Activated T-cell treated with anti-CD3 and anti-CD28 coated beads for 1 hour (primary cell): ENCODE measurements at places on chromosomes 7 and 10.

DNA sequence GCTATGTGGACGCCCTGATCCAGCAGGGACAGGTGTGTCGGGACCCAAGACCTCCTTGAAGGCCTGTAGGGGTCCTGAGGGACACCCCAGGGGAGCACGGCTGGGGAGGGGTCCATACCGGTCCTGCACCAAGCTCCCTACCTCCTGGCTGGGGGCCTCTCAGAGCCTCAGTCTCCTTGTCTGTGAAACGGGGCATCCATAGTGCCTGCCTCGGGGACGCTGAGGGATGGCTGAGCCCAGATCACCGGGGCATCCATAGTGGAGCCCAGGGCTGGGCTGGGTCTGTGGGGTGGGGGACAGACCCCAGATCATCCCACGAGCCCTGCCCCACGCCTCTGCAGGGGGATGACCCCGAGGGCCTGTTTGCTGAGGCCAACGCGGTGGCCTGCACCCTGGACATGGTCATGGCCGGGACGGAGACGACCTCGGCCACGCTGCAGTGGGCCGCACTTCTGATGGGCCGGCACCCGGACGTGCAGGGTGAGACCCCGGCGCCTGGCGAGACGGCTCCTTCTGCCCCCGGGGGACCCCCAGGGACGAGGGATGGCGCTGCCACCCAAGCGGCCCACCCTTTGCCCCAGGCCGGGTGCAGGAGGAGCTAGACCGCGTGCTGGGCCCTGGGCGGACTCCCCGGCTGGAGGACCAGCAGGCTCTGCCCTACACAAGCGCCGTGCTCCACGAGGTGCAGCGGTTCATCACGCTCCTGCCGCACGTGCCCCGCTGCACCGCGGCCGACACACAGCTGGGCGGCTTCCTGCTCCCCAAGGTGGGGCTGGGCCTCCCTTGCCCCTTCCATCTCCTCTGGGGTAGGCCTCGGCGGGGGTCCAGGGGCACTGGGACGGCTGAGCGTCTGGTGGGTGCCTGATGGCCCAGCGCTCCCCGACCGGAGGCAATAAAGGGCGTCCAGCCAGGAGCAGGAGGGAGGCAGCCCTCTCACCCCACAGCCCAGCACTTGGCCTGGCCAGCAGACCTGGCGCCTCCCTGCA is 4.1 kb downstream of the CYP2W1 start:
- DNase-seq: no peak

- DNase-seq: no peak
These were observed 15.4 kb downstream of the TAS2R41 start for GRCh38 chr7:143492799-143493739.

DNA sequence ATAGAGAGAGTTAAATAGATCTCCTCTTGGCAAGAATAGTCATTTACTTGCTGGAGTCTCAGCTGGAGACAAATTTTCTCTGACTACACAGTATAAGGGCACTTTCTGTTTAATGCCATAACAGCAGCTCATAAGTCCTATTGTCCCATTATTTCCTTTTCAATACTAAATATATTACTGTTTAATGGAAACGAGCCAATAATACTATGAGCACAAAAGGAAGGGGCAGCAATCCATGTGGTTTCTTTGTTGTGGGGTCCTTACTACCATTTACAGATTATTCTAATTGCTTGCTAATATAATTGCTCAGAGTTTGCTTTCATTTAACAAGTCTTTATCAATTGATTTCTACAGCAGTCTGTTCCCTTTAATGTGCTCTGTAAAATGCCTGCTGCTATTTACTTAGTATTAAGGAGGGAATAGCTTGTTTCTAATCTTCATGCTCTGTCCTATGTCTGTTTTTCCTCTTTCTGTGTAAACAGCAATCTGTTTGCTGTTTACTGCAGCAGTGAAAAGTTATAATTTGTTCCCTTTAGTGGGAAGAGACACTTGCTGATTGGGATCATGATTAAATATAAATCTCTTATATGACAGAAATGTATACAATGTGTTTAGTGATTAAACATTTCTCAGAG is 296.2 kb upstream of the SMIM30 start:
- no peak for DNase-seq

- DNase-seq: no peak
These were observed 396.0 kb downstream of the SEMA3D start for GRCh38 chr7:84790882-84791281.

DNA sequence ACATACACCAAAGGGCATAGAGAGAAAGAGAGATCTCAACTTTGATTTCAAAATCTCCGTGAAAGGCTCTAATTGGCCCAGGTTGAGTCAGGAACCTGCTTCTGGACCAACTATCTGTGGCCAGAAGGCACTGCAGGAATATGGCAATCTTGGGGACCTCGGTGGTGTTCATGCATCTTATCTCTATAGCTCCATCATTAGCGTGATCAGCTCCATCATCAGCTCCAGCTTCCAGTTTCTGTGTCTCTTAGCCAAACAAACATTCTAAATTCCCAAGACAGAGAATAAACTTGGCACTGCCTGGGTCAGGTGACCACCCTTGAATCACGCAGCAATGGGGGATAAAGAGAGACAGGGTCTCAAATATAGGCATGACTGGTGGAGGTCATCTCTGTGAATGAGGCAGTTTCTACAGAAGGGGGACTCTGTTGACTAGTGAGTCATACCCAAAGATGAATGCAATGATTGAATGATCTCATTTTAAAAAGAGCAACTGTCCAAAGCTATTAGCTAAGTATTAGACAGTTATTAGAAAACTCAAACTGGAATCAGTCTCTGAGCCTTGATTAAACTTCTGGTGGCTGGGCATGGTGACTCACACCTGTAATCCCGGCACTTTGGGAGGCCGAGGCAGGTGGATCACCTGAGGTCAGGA is 5.4 kb upstream of the NRF1 start:
- no peak for DNase-seq

DNA sequence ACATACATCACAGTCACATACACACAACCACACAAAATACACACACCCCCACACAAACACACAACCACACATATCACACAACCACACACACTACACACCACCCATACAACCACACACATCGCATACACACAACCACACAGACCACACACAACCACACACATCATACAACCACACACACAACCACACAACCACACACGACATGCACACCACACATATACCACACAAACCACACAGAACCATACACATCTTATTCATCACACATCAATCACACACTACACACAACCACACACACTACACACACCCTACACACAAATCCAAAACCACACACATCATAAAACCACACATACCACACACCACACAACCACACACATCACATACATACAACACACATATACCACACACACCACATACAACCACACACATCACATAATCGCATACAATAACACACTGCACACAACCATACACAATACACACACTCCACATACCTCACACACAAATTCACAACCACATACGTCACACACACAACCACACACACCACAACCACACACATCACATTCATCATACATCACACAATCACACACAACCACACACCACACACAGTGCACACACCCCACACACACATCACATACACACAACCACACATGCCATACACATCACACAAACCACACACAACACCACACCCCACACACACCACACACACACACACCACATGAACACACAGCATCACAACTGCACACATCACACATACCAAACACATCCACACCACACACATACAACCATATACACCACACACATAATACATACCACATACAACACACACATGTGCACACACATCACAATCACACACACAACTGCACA is 30.4 kb downstream of the GPRIN2 start:
- no peak for DNase-seq

DNA sequence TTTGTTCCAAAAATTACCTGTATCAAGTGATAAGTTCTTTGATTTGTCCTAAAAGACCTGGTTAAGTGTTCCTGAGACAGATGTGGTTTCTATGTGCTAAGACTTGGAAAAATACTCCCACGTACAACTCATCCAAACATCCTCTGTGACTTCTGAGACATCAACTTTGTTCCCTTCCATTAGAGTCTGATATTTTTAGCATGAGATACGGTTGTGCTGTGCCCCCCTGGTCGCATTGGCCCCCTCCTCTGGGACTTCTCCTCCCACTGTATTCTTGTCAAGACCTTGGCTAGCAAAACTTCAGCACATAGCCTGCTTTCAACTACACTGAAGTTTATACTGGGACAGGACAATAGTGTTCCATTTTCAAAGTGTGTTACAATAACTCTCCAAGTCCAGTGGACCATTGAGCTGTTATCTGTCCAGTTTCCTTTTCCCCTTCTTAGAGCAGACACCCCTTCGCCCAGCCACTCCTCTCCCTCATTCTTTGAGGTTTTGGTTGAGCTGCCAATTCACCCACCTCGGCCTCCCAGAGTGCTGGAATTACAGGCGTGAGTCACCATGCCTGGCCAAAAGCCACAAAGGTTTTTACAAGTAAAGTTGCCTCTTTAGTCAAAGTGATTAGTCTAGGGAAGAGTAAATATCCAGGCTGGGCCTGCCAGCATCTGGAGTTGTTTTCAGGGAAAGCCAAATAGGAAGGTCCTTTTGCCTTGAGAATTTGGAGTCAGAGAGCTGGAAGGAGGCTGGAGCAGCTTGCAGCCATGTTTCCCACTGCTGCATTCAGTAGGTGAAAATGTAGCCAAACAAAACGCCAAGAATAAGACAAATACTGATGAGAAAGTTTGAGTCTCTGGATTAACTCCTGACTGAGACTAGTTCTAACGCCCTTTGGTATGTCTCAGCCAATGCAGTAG is 17.8 kb upstream of the PDLIM1 start:
- no peak for DNase-seq

DNA sequence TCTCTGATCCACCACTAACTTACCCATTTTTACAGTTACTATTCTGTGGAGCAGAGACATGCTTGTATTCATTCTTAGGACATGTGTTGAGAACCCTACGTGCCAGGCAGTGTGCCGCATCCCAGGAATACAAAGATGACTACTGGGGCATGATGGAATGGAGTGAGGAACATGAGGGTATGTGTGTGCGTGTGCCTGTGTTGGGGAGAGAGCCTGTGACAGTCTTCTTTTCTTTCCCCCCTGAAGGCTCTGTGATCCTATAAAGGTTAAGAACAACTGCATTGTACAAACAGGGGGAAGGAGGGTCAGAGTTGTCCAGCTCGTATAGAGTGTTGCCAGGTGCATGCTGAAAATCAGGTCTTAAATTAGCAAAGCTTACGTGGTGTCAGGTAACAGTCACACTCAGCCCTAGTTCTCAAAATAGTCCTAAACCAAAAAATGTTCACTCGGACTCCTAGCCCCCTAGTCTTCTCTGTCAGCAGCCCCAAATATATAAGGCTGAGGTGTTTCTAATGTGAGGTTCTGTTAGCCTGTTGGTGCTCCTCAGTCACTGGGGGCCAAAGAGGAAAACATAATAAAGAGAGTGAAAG is 161.9 kb downstream of the CELF2 start:
- DNase-seq: no peak

- no peak for DNase-seq
These were observed 2.6 kb upstream of the NEURL1 start for GRCh38 chr10:103490986-103491314.

DNA sequence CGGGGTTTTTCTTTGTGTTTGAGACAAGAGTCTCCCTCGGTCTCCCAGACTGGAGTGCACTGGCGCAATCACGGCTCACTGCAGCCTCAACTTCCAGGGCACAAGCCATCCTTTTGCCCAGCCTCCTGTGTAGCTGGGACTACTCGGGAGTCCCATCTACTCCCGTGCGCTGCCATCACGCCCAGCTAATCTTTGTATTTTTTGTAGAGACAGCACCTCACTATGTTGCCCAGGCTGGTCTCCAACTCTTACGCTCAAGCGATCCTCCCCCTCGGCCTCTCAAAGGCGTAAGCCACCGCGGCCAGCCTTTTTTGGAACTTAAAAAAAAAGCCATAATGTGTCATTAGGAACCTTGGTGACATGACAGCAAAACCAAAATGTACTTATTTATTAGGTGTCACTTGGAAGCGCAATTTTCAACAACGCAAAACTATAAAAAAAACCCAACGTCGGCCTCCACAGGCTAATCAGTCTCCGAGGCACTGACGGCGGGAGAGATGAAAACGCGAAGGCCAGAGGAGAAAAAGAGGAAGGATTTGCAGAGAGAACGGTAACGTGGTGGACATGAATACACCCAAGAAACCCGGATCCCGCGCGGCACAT is 911 bp upstream of the HNRNPH3 start:
- DNase-seq: no peak

GRCh38 chr7:99392659-99393354 is 15.6 kb downstream of the PDAP1 start:
- peak; percentile 68 for DNase-seq

DNA sequence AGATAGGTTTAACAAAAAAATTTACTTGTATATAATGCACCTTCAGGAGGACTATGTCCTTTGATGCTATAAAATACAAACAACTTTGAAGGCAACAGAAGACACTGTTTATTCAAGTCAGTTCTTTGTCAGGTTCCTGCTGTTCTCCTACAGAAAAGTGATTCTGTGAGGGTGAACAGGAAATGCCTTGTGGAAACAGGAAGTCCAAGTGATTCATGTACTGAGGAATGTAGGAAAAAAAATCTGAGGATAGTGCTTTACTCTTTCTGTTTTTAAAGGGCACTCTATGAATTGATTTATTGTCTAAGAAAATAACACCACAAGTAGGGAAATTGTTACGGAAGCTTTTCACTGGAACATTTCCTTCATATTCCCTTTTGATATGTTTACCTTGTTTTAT is 171.9 kb downstream of the HDAC9 start:
- no peak for DNase-seq

- DNase-seq: no peak
These were observed 101.1 kb upstream of the RET start for GRCh38 chr10:42975558-42976340.

DNA sequence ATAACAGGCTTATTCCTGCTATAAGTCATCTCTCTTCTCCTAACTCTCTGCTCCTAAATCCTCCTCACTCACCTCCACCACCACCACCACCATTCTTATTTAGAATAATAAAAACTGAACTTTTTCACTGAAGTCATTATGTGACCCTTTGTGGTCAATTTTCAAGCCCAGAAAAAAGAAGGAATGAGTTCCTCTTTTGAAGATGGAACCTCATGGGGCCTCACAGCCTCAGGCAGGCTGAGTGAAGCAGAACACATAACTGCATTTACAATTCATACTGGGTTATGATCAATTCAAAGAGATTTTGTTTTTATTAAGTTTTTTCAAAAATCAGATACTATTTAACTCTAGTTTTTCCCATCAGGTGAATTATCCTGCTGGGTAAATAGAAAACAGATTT is 29.8 kb downstream of the PNLIPRP3 start:
- DNase-seq: no peak

GRCh38 chr7:49580000-49580399 is 193.4 kb upstream of the VWC2 start:
- no peak for DNase-seq

- no peak for DNase-seq
These were observed 121.6 kb downstream of the THSD7A start for GRCh38 chr7:11710377-11710776.

DNA sequence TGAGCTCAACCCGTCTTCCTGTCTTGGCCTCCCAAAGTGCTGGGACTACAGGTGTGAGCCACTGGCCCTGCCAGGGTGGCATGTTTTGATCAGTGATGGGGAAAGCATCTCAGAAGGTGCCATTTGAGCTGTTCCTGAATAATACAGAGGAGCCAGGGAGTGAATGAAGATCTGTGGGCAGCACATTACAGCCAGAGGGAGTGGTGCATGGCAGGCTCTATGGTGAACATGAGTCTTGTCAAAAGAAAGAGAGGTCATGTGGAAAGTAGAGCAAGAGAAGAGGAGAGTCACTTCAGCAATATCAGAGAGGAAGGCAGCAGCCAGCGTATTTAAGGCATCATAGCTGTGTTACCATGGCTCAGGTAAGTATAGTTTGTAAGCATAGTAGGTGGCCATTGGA is 275.7 kb upstream of the LRGUK start:
- no peak for DNase-seq

GRCh38 chr10:77351386-77351785 is 286.2 kb downstream of the KCNMA1 start:
- DNase-seq: no peak
